ENCODE measurements at places on chromosomes 16 and 17.
A peak's percentile ranks its signal among the peaks of the same experiment; 100 is the strongest.

DNA sequence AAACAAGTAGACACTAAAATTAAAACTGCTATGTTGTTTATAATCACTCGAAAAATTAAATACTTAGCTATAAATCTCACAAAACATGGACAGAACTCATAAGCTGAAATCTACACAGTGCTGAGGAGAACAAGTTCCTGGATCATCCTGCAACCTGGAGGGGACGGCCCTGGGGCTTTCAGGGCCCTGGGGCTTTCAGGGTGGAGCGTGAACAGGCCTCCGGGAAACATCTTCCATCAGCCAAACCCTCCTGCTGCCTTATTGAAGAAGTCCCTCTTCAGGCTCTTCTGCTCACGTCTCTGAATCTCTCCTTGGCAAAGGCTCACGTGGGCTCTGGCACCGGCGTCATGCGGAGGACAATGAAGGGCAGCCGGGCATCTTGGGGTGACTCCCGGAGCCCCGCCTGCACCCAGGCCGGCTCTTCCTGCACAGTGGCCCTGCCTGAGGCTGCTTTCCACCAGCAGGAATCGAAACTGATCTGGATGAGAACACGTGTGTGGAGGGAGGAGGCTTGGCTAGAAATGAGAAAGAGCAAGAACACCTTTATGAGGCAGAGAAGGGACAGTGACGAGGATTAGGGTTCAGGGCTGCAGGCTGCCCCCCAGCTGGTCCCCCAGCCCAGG is 127.3 kb downstream of the CDRT15L2 start:
- no peak for DNase-seq

DNA sequence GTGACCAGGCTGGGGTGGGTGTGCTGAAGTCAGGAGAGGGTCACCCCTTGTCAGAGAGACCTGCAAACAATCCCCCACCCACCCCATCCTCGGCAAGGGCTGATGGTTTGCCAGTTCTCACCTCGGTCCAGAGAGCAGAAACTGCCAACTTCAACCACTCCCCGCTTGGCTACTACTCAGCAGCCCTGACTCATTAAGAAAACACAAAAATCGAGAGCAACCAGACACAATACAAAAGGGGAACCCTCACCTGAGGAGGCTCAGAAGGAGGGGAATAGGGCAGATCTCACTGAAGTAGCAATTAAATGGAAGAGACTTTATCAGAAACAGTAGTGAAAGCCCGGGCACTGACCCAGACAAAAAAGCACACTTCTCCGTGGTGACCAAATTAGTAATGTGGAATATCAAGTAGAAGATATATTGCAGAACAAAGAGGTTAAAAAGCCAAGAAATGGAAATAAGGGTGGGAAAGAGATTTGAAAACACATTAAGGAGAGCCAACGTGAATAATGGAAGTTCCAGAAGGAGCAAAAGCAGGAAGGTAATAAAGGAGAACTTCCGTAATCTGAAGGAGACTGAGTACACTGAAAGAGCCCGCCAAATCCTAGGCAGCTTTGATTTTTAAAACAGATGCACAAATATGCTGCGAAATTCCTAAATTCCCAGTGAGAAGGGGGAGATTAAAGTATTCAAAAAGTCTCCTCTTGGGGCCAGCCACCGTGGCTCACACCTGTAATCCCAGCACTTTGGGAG is 23.6 kb downstream of the CENPV start:
- DNase-seq = peak; percentile 71

DNA sequence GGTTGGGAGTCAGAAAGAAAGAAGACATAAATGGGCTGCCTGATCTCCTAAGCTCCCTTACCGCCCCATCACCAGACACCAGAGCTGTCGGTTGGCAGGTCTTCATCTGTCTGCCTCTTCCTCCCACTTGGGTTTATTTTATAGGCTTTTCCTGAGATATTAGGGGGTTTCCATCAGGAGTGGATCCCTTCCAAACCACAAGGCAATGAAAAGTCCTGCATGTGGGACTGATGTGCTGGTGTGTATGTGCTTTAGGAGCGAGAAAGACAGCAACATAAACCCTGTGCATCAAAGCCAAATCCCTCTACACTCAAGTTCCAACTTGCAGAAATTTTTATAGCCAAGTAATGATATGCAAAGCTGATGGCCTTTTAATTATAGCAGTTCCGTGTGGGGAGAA is 389.5 kb downstream of the SLC39A11 start:
- no peak for DNase-seq

DNA sequence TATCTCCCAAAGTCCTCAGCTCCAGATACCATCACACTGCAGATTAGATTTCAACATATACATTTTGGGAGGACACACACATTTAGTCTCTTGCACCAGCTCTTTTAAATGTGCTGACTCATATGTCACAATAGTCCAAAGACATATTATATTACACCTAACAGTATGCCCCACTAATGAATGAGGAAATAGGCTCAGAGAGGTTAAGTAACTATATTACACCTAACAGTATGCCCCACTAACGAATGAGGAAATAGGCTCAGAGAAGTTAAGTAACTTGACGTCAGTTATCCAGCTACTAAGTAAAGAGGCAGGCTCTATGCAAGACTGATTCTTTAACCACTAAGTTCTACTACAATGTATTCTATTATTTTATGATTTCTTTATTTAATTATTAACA is 9.7 kb downstream of the IRX6 start:
- no peak for DNase-seq

- DNase-seq = peak; percentile 83
These were observed 26.4 kb downstream of the USP10 start for GRCh38 chr16:84726079-84726668.

- DNase-seq = peak; percentile 44
These were observed 129.4 kb upstream of the SEC14L1 start for GRCh38 chr17:77011173-77012011.

DNA sequence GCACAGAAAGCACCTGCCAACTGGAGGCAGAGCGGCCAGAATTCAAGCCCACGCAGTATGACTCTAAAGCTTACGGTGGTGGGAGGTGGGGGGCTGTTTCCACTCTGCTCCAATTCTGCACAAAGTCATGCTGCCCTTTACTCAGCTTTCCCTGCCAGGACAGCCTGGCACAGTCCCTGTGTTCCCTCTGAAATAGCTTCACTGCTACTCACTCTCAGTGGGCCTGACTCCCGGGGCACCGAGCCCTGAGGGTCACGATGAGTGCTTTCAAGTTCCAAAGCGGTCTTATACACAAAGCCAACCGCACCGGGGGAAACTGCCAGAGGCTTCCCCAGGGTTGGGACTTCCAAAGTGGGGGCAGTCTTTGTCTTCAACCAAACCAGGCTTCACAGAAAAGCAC is 306.1 kb upstream of the XYLT1 start:
- no peak for DNase-seq

GRCh38 chr17:28846231-28846630 is 3.6 kb upstream of the FAM222B start:
- DNase-seq = no peak

- DNase-seq = no peak
These were observed 151.6 kb downstream of the ABCC12 start for GRCh38 chr16:48004141-48004695.

DNA sequence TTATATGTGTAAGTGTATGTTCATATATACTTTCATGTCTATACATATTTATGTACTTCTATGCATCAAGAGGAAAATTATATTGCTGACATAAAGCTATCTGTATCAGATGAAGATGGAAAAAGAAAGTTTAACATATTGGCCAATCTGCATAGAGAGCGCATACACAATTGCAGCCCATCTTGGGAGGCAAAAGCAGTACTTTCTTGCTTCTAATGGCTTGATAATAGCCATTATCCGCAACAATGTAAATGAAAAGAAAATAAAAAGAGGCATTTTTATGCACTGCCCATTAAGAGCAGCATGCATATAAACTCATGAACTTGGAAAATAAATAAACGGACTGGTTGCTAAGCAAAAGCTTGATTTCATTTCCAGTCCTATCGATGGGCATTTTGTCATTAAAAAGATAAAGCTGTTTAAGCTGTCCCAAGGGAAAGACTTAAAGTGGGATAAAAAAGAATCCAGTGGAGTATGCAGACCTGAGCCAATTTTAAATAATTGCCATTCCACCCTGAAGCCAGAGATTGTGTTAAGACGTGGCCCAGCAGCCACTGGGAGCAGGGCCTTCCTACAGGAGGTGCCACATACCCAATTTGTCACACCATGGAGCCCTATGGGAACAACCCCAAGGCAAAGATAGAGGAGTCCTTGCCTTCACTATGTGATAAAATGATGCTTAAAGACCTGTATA is 183.6 kb upstream of the CDH11 start:
- DNase-seq = no peak

DNA sequence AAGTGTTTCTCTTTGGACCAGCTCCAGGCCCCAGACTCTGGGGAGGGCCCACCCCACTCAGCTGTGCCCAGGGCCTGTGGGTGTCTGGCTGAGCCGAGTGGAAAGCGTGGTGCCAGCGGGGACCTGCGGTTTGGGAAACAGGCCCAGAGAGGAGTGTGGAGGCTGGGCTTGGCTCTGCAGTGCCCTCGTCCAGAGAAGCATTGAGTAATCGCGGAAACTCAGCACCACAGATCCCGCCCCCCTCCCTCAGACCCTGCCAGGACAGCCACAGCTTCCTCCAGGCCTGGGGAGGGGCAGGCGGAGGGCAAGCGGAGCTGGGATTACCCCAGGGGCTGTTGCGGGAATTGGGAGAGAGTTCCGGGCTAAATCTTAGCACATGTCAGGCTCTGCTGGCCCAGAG is 14.6 kb upstream of the PITPNA start:
- DNase-seq = peak; percentile 96

GRCh38 chr16:3118204-3118790 is 5.9 kb downstream of the ZNF205 start:
- no peak for DNase-seq

DNA sequence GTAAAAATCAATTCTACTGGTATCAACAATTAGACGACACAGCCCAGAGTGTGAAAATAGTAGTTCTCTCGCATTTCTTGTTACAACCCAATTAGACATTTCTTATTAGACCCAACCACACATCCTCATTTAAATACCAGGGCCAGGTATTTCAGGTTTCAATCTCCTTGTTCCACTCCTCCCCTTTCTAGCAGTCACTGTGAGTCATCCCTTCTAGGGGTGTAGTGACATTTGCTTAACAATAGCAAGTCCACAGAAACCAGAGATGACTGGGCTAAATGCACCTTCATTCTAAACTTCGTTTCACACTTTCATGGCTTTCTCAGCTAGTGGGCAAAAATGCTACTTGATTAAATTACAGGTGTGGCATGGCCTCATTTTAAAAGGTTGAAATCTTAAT is 116.9 kb upstream of the CACNG3 start:
- DNase-seq = no peak

- DNase-seq = no peak
These were observed 5.4 kb downstream of the GAA start for GRCh38 chr17:80106751-80107150.

- peak; percentile 4 for DNase-seq
These were observed 4.7 kb downstream of the KCTD5 start for GRCh38 chr16:2686912-2687507.

GRCh38 chr17:82653651-82654528 is 5.6 kb upstream of the WDR45B start:
- DNase-seq = no peak

DNA sequence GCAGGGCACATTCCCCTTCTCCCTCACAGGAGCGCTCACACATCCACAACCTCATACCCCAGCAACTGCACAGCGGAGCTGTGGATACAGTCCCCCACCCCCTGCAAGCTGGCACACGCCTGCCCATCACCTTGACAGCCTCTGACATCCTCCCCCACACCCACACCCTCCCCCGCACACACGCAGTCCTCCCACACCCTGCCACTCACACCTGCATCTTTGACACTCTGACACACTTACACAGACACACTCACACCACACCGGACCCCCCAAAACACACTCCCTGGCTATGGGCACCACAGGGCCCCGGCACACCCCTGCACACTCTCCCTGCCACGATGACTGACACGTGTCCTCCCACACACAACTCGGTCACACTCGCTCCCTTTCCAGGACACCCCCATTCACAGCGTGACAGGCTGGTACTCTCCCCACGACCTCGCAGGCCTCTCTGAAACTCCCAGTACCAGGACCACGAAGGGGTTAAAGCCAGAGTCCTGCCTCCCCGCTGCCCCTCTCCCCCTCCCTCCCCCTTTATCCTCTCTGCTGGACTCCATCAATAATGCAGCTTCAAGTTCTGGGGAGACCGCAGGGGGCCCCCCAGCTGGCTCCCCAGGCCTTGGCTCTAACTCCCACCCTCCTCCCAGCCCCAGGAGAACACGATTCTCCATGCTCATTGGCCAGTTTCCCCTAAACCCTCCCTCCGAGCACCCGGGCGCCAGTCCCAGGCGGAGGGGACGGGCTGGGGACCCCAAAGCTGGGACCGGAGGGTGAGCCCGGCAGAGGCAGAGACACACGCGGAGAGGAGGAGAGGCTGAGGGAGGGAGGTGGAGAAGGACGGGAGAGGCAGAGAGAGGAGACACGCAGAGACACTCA is at the start of gene PPP1R1B:
Gene PPP1R1B, plus strand, starts transcription at position 782 of the 876 bp plus-strand sequence. CDS start 441 bp downstream, outside the sequence.
- DNase-seq = no peak

- no peak for DNase-seq
These were observed 33.3 kb downstream of the GINS2 start for GRCh38 chr16:85655216-85656129.

- DNase-seq = peak; percentile 70
These were observed 18.7 kb upstream of the ANKRD40CL start for GRCh38 chr17:50785946-50786570.
